NCI-H510A treated with DMSO at 0.1 percent for 48 hours (cell line): ENCODE measurements at places on chromosomes 11 and 22.

DNA sequence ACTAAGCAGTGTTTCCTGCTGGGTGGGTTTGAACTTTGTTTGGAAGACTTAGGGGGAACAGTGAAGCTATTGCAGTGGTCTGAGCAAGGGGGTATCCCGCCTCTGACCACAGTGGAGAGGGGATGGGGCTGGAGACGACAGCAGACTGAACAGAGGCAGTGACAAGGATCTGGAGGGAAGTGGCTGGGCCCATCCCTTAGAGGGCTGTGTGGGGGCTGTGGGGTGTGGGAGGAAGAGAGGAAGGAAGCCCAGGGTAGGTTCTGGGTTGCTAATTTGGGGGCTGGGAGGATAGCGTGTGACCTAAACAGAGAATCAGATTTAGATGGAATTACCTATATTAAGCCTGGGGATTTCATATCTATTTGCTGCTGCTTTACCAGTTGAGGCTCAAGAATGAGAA, 70.7 kb downstream of the BMAL1 start:
- no peak for DNase-seq

- no peak for DNase-seq
Observed at GRCh38 chr11:9219572-9219971, 45.6 kb downstream of the DENND5A start.

DNA sequence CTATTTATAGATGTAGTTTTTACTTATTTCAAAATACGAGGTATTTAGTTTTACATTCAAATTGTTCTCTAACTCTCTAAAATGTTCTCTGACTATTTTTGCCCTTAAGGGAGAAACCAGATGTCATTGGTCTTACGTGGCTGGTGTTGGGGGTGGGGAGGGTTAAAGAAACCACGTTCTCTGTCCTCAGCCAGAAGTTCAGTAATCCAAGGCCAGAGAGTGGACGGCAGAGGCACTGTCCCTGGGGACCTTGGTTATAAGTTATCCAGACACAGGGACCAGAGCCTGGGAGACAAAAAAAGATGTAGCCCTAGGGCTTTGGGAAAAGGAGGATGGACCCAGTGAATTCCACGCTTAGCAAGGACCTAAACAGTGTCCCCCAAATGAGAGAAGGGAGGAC, 706 bp upstream of the OR51E1 start:
- DNase-seq: no peak

GRCh38 chr22:22357024-22357883, 112.7 kb downstream of the VPREB1 start:
- peak; percentile 81 for DNase-seq

- DNase-seq: no peak
Observed at GRCh38 chr11:6027501-6027900, 3.1 kb downstream of the OR56A1 start.

- no peak for DNase-seq
Observed at GRCh38 chr11:86812322-86812670, 12.0 kb downstream of the PRSS23 start.

- DNase-seq: no peak
Observed at GRCh38 chr11:19816040-19816439, 103.4 kb downstream of the NAV2 start.

DNA sequence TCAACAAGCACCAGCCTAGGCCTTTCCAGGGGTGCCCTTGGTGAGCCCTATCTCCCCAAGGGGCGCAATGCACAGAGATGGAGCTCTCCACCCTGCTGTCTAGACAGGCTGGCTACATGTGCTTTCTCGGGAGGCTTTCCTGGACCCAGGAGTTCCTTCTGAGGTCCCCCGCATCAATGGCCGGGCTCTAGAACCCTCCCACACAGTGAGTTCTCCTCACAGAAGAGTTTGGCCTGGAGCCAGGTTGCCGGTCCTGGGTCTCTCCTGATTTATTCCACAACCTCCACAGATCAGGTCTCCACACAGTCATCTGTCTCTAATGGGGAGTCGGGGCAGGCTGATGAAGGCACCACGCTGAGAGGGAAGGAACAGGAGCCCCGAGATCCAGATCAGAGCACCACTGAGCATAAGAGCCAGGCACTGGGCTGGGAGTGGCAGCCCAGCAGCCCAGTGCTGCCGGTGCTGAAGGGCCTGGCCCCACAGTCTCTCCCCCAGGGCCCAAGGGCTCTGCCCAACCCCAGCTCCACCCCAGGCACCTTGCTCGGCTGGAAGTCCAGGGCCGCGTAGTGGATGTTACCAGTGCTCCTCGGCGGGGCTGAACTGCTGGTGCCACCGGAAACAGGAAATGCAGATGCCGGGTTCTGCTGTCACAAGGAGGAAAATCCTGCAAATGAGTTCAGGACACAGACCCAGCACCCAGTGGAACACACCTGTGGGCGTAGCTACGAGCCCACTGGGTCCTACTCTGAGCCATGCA, 44.7 kb downstream of the GAB4 start:
- no peak for DNase-seq

DNA sequence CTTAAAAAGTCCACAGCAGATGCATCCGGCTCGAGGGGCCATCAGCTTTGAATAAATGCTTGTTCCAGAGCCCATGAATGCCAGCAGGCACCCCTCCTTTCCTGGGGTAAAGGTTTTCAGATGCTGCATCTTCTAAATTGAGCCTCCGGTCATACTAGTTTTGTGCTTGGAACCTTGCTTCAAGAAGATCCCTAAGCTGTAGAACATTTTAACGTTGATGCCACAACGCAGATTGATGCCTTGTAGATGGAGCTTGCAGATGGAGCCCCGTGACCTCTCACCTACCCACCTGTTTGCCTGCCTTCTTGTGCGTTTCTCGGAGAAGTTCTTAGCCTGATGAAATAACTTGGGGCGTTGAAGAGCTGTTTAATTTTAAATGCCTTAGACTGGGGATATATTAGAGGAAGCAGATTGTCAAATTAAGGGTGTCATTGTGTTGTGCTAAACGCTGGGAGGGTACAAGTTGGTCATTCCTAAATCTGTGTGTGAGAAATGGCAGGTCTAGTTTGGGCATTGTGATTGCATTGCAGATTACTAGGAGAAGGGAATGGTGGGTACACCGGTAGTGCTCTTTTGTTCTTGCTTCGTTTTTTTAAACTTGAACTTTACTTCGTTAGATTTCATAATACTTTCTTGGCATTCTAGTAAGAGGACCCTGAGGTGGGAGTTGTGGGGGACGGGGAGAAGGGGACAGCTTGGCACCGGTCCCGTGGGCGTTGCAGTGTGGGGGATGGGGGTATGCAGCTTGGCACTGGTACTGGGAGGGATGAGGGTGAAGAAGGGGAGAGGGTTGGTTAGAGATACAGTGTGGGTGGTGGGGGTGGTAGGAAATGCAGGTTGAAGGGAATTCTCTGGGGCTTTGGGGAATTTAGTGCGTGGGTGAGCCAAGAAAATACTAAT, 1.9 kb downstream of the NEAT1 start:
- no peak for DNase-seq

DNA sequence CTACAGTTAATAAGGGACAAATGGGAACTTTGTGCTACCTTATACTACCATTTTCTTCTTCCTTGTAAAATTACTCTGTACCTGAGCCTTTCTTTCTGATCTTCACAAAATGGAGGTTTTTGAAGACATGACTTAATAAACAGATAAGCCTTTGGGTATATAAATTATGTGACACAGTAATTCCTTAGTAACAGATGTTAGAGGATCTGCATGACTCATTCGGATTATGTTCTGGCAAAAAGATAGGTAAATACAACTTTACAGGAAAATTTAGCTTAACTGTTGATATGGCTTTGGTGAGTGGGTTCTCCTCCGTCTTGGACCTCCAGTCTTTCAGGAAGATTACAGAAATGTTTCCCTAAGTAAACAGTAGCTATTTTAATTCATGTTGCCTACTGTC, 61.8 kb downstream of the BID start:
- DNase-seq: no peak

GRCh38 chr11:86801364-86801763, 1.0 kb downstream of the PRSS23 start:
- no peak for DNase-seq

DNA sequence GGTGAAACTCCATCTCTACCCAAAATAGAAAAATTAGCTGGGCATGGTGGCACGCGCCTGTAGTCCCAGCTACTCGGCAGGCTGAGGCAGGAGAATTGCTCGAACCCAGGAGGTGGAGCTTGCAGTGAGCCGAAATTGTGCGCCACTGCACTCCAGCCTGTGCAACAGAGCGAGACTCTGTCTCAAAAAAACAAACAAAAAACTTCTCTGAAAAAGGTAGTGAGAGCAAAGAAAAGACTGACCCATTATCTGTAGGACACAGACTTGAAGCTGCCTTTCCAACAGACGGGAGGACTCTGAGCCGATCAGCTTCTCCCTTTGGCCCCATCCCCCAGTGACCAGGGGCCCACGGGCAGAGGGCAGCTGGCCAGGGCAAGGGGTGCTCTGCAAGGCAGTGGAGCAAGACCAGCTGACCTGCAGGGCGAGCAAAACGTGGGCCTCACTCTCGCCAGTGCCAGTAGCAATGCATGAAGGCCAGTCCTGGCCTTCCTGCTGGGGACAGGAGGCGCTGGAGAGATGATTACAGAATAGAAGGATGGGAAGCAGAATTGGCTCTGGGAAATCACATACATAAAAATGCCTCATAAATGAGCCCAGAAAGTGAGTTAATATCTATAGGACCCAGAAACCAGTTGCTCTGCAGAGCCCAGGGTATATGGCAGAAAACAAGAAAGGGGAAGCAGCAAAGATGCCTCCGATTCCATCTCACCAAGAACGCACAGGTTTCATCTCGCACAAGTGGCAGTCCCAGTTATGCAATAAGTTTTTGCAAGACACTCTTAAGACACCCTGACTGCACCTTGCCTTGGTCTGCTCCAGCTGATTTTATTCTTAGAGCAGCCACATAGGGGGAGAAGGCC, 2.8 kb downstream of the EHD1 start:
- DNase-seq: no peak

- DNase-seq: no peak
Observed at GRCh38 chr11:45472716-45473317, 186.7 kb upstream of the SYT13 start.

DNA sequence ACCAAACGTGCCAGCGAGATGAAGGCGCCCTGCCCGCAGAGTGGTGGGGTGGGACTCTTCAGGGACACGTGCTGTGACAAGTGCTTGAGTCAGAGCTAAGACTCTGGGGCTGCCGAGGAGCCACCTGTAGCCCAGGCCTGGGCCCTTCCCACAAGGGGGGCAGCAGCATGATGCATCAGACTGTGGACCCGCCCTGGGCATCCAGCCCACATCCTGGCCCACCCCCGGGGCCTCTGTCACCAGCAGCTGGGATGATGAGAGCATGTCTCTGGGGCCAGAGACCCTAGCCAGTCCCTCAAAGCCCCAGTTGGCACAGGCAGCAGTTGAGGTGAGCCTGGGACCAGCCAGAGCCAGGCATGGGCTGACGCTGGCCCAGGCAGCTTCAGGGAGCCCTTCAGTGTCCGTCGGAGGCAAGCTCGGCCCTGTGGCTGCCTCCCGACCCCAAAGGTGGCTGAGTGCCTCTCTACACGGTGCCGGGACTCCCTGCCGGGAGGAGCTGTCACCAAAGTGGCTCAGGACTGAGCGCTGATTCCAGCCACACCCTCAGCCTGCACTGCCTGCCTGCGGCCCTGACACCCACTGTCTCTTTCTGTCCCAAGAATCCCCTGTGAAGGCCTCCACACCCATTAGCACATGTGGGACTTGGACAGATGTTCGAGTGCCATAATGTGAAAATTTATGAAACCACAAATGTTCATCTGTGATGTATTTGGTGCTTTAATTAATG, 41.3 kb downstream of the CDKN1C start:
- no peak for DNase-seq

DNA sequence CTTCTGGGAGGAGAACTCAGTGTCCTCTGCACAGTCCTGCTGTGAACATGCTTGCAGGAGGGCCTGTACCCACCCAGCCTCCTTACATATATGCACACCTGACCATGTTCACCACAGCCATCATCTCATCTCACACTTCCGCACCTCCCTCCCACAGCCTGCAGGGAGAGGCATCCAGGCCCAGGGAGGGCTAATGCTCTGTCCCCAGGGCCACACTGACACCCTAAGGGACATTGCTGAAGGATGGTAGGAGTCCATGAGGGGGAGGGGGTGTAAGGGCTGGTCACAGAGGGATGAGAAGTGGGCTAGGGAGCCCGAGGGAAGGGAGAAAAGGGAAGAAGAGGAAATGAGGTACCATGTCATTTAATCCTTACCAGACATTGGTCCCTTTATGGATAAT, 4.4 kb upstream of the KCNC1 start:
- DNase-seq: no peak

GRCh38 chr11:1628506-1629325, 859 bp upstream of the KRTAP5-5 start:
- DNase-seq: no peak

- DNase-seq: no peak
Observed at GRCh38 chr11:68686486-68686885, 2.1 kb downstream of the GAL start.

GRCh38 chr11:20353829-20354434, 9.6 kb upstream of the HTATIP2 start:
- peak; percentile 45 for DNase-seq

GRCh38 chr11:125701858-125702621, 21.4 kb upstream of the ACRV1 start:
- DNase-seq: no peak

DNA sequence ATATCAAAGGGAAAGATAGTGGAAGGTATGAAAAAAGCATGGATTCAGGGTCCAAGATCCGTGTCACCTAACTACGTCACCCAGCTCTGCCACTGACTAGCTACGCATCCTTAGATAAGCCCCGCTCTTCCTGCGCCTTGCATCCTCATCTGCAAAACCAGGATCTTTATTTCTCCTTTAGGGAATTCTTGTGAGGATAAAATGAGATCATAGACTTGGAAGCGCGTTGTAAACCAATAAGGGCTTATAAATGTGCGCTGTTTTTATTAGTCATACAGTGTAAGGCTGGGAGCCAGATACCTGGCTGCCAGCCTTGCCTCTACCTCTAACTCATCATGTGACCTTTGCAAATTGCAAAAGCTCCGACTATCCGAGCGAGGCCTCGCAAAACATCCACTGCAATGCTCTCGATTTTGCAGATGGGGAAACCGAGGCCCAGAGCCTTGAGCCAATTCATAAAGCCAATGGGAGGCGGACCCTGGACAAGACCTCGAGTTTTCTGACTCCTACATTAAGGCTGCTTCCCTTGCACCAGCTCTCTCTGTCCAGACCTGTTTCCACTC, 753 bp downstream of the PRPF19 start:
- no peak for DNase-seq

DNA sequence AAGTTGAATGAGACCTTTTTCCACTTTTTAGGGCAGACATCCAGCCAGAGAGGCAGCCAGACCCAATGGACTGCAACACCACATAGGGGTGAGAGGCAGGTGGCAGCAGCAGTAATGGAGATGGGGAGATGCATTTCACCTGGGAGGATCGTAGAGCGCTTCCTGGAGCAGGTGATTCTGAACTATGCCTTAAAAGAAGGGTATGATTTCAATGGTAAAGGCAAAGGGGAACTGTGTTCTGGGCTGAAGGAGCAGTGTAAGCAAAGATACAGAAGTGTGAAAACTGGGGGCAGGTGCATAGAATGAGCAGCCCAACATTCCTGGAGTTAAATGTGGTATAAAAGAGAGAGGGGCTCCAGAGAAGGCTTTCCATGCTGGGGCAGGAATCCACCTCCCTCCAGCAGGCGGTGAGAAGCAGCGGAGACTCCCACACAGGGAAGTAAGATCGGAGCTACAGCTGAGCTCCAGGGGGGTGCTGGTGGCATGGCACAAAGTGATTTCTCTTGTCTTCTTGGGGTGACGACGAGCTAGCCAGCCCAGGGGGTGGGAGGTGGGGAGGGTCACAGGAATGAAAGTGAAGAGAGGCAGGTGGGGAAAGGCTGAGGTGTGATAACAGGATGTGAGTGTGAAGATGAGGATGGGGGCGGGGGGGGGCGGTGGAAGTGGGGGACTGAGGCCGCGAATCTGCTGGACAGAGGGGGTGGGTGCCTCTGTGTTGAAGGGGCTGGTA, 4.3 kb upstream of the SERHL2 start:
- DNase-seq: no peak
